ENCODE measurements at places on chromosomes 12 and 14.

DNA sequence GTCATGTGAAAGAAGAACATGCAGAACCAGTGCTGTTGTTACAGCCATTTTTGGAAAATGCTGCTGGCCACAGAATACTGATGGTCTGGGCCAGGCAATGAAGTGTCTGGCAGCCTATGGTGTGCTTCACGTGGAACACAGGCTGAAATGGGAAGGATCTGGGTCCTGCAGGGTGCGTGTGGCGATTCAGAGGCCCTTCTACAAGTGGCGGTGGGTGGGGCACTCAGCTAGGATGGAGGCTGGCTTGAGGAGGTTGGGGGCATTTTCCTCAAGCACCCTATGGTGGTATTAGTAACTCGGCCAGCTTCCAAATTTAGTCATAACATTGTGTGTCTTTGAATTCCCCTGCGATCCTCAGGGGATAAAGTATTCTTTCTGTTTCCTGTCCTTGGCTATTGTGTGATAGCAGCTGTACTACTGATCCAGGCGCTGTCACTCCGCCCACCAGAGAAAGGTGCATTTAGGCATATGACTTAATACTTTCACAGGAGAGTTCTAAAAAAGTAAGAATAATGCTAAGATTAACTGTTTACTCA lies 9.2 kb upstream of the RAD52 start:
- DNase-seq = no peak

- DNase-seq = no peak
Measured at GRCh38 chr12:12622418-12622817, 10.7 kb downstream of the CREBL2 start.

DNA sequence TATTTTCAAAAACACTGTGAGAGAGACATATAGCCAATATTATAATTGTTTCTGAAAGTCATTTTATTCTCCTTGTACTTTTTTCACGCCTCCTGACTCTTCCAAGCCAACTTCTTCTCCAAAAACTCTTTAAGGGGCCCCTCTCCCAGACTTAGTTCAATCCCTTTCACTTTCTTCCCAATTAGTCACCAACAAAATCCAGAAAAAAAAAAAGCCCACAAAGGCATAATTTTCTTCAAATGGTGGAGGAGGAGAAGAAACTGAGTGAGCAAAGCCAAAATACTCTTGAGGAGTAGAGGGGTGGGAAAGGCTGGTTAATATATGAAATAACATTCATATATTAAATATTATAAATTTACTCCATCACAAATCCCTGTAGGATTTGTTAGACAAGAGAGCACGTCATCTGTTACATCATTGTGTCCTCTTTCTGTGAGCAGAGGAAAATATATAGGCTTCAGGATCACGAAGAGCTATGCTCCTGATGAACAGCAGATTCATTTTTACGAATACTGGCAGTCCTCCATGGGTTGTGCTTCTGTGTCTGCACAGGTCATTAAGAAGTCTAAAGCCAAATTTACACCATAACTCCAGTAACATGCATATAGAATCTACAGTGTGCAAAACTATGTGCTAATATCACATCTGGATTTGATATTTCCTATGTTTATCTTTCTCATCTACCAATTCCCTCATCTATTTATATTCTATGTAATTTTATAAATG lies 25.9 kb upstream of the NID2 start:
- DNase-seq = no peak

GRCh38 chr12:2355604-2356003 lies 302.8 kb downstream of the CACNA1C start:
- no peak for DNase-seq

DNA sequence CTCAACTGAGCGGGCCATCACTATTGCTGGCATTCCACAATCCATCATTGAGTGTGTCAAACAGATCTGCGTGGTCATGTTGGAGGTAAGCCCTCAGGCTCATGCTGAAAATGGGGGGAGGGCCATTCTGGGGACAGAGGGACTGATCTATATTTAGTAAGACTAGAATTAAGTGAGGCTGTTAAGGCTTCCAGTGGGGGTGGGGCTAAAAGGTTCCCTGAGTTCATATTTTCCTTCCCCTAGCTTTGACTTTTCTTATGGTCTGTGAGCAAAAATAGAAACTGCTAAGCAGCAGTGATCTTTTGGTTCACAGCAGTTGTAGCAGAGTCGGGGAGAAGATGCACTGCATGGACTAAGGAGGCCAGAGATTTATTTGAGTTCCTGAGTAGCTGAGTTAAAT lies 9.2 kb downstream of the PCBP2 start:
- no peak for DNase-seq

DNA sequence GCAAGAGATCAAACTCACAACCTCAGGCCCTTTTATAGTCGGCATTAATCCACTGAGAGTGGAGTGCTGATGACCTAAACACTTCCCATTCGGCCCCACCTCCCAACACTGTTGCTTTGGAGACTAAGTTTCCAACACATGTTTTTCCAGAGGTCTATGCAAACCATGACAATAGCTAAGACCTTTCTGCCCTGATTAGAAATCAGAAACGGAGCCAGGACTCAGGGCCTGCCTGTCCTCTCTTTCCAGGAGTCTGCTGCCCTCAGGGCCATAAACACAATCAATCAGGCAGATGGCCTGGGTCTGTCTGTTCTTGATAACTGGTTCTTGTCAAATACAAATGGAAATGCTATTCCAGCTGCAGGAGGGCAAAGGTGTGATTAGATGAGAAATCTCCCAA lies 97.2 kb upstream of the PSMC1 start:
- DNase-seq = no peak

- DNase-seq = no peak
Measured at GRCh38 chr14:50357753-50358395, 38.8 kb downstream of the CDKL1 start.

- DNase-seq = no peak
Measured at GRCh38 chr12:25712169-25712568, 159.1 kb upstream of the LMNTD1 start.

DNA sequence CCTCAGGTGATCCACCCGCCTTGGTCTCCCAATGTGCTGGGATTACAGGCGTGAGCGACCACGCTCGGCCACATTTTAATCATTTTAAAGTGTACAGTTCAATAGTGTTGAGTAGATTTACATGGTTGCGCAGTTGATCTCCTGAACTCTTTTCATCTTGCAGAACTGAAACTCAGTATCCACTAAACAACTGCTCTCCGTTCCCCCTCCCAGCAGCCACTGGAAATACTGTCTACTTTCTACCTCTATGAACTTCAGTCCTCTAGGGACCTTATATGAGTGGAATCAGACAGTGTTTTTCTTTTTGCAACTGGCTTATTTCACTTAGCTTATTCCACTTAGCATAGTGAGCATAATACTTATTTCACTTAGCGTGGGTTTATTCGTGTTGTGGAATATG lies 53.7 kb downstream of the KCTD10 start:
- DNase-seq = no peak

- DNase-seq = no peak
Measured at GRCh38 chr12:75727577-75727976, 216.2 kb upstream of the KRR1 start.

GRCh38 chr12:68959143-68959858 lies 26.3 kb upstream of the CPM start:
- no peak for DNase-seq

DNA sequence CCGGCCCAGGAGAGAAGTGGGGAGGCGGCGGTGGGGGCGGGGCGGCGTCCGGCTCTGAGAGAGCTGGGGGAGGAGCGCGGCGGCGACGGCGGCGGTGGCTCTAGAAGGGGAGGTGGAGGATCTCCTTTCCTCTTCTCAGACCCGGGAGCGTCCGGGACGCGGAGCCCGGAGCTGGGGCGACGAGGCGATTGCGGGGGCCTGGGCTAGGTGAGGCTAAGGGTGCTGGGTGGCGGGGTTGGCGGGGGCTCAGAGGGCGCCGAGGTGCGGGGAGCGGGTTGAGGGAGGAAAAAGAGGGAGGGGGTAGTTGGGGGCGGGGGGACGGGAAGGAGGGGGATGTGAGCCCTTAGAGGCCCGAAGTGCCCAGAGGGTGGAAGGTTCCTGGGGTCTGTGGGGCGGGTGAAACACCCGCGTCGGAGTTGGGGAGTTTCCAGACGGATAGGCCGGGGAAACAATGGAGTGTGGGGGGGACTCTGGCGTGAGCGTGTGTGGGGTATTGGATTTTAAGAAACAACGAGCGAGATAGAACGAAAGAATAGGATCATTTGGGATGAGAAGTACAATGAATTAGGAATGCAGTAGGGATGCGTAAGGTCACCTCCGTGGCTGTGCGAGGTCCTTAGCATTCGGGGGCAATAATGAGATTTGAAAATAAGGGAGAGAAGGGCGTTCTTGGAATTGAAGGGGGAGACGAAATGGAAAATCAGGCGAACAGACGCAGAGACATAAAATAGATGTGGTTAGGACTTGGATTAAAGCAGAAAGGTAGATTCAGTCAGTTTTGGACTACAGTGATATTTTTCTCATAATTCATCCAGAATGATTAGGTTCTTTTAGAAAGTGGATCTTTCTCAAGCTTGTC lies at the start of gene SPATS2:
SPATS2 (plus strand) TSS at position 82 of the 859 bp plus-strand sequence. CDS start 93,551 bp downstream, outside the sequence.
- no peak for DNase-seq

GRCh38 chr12:6452245-6452943 lies 552 bp downstream of the TAPBPL start:
- no peak for DNase-seq

- no peak for DNase-seq
Measured at GRCh38 chr14:67172520-67172919, 16.7 kb upstream of the GARIN2 start.

DNA sequence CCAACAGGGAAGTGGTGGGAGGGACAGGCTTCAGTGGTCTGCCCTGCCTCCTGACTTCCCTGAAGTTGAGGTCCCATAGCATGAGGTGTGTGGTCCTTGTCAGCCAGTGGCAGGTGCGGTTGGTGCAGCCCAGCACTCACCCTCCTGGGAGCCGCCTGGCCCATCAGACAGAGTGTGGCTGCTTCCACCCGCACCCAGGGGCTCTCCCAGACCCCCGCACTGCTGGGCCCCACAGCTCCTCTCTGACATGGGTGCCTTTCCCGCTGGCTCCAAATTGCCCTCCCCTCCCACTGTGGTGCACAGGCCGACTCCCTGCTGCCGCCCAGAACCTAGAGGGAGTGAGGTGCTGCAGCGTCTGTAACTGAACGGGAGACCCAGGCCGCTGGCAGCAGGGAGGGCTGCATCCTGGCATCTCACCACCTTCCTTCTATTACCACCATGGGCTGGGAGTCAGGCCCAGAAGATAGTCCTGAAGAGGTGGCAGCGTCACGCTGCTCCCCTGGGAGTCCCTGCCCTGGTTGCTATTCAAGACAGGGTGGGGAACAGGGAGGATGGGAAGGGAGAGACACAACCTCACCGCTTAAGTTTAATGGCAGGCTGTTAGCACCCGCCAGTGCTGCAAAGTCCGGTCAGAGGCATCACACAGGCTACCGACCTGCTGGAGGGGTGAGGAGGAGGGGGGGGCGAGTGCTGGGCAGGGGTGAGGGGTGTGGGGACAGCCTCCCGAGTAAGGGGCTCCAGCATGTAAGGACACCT lies 180.6 kb upstream of the PRMT8 start:
- no peak for DNase-seq

DNA sequence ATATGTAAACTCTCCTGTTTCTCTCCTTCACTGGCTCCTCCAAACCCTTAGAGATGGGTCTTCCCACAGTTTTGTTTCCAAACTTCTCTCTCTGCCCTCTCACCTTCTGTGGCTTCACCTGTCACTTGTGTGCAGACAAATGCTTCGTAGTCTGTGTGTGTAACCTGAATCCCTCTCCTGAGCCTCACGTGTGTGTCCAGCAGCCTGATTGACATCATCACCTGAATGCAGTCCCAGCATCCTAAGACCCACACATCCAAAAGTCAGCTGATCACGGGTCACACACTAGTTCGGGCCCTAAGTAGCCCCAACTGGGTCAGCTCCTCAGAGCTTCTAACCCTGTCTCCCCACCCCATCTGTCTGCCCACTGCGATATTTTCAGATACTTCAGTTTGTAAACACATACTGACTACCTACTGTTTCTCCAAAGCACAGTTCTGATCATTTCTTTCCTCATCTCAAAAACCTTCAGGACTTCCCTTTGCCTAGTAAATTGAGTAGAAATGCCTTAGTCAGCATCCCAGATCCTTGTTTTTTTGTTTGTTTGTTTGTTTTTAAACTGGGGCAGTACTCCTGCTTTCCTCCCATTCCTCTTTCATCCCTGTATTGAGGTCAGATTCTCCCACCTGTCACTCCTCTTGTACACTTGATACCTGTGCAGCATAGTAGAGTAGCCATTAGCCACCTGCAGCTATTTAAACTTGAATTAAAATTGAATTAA lies 23.7 kb downstream of the FNTB start:
- no peak for DNase-seq

DNA sequence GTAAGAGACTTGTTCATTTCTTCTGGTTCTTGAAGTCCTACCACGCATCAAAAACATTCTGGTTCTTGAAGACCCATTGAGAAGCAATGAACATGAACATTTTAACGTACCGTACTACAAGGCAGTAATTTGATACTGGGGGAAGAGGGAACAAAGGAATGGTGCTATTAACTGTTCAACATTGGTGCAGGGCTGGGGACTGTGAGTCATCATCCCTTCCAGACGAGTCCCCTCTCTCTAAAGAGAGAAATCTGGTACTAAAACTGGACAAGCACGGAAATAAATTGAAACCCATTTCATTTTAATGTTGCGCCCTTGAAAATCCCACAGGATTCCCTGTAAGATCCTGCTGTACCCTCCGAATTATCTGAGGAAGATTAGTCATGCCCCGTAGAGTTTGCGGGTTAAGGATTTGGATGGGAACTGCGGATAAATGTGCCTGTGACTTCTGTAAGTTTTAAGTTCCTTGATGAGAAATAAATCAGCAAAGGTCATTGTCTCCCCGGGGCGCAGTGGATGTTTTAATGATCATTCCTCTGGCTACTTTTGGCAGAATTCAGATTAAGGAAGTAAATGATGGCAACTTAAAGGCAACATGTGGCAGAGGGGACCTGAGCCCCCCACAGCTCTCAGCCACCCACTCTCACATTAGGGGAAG lies 78.6 kb downstream of the KCNK13 start:
- no peak for DNase-seq

DNA sequence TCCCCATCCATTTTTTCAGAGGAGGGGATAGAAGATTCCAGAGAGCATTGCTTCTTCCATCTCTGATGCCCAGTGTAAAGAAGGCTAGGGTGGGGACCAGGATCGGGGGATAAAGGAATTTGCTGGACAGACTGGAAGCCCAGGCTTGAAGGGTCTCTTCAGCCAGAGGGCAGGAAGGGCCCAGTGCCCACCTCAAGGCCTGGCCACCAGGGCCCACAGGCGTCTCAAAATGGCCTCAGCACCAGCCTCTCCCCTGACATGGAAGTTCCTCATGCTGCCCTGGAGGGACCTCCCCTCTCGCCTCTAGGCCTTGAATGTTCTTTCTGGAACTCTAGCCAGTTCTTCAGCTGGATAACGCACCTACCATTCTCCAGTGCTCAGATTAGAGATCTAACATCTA lies 2.8 kb downstream of the RPS6KL1 start:
- DNase-seq = no peak

DNA sequence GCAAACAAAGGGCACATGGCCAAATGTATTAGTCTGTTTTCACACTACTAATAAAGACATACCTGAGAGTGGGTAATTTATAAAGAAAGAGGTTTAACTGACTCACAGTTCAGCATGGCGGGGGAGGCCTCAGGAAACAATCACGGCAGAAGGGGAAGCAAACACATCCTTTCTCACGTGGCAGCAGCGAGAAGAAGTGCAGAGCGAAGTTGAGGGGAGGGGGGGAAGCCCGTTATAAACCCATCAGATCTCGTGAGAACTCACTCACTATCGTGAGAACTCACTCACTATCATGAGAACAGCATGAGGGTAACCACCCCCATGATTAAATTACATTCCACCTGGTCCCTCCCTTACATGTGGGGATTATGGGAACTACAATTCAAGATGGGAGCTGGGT lies 66.1 kb downstream of the ST8SIA1 start:
- DNase-seq = no peak

- no peak for DNase-seq
Measured at GRCh38 chr12:56011509-56012090, 9.2 kb upstream of the IKZF4 start.

Data from stimulated activated CD4-positive, alpha-beta T cell treated with anti-CD3 and anti-CD28 coated beads, Interleukin-1b, Interleukin-23, amount 100 ng/mL, for 24 hours (primary cell).